HTR-8/SVneo (cell line): ENCODE measurements at places on chromosomes 6 and 20.

- DNase-seq, result no peak
Observed at GRCh38 chr20:64219202-64219601, 36.3 kb upstream of the PCMTD2 start.

GRCh38 chr6:26123675-26123946, 36.4 kb downstream of the HFE start:
- no peak for DNase-seq

GRCh38 chr6:2378891-2379652, 133.7 kb upstream of the GMDS start:
- no peak for DNase-seq

DNA sequence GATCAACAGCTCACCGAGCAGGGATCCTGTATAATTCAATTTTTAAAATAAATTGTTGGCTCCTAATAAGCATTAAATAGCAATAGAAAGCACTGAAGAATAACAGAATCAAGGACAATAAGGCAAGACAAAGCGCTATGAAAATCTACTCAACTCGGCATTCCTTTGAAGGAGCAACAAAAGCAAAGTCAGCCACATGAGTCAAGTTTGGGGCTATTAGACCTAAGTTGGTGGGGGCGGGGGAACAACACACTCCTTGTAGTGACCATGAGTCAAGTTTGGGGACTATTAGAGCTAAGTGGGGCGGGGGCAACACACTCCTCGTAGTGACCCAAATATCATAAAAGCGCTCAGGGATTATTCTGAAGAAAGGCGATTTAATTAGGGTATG, 120.0 kb downstream of the FOXC1 start:
- DNase-seq, result no peak

DNA sequence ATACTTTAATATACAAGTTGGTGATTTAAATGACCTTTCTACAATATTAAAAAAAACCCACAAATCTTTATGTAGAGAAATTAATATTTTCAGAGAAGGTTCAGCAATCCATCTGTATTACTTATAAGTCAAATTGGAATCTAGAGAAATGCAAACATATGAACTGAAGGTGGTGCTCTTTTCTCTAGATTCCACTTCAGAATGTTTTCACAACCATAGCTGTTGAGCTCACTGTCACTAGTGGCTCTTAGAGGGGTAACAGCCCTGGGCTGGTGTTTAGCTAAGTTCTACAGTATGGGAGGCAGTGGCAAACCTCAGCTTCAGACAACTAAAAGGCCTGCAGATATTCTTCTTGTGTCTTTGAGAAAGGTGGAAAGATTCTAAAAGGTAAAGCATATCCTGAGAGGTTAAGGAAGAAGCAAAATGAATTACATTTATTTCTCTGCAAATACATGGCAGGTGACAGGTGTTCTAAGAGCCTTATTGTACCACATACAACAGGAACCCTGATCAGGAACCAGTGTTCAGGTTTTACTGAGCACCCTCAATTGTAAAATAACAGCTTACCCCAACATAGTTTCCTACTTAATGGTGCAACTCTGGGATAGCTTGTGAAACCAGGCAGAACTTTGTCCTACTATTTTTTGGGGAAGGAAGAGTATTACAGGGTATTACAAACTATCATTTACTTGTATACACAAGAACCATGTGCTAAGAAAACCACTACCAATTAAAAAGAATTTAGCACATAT, 56.6 kb upstream of the SAMHD1 start:
- DNase-seq, result peak; percentile 42
